ENCODE measurements at places on chromosomes 1 and 21.
A peak's percentile ranks its signal among the peaks of the same experiment; 100 is the strongest.

DNA sequence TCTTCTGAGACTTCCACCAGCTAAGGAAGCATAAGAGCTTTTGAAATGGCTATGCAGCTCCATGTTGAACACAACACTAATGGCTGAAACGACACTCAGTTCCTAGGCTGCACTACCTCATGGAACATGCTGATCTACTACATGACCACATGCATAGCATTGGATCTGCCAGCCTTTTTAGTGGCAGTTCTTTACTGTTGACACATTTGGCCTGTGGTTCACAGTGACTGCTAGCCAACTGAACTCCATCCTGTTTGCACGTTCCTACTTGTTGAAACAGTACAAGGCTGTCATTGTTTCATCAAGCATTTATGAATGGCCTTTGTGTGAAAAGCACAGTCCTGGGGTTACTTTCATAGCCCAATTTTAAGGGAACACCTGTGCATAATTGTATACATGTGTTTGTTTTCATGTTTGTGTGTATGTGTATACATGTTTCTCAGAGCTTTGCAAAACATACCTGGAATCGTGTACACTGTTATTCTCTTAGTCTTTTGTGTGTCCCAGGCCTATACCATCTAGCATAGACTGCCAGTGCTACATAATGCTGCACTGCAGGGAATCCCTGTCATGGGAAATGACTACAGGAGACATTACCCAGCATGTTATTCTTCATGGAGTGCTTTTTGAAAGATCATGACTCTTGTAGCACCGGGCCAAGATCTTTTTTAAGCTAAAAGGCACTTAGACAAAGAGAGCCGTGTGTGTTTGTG lies 179.6 kb upstream of the ESRRG start:
- DNase-seq = no peak

DNA sequence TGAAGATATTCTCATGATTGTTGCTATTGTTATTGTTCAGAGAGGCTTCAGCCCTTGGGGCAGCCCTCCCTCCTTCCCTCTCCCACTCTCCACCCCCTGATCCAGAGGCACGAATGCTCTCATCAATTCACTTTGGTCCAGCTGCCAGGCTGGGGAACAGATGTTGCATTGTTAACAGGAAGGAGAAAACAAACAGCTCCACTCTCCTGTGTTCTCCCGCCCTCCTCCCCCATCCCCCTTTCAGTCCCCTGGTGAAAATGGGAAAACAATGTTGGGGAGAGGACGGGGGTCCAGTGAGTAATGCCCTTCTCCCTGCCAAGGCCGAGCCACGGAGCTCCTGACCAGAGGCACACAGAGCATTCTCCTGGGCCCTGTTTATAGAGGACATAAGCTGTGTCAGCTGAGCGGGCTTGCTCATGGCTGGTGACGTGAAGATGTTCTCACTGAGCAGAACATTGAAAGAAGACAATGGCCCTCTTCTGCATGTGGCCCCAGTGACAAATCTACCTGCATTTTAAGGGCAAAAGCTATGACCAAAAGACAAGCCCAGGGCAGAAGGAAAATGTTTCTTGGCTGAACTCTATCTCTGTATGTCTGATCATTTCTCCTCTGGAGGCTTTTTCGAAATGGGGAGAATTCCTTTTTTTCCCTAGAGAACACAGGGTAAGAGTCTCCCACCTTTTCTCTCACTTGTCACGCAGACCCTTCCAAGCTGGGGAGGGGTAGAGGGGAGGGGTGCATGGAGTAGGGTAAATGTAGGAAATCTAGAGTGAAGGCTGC lies 111.7 kb downstream of the GLUL start:
- no peak for DNase-seq

- DNase-seq = no peak
Observed at GRCh38 chr21:34042735-34043134, 30.6 kb upstream of the MRPS6 start.

DNA sequence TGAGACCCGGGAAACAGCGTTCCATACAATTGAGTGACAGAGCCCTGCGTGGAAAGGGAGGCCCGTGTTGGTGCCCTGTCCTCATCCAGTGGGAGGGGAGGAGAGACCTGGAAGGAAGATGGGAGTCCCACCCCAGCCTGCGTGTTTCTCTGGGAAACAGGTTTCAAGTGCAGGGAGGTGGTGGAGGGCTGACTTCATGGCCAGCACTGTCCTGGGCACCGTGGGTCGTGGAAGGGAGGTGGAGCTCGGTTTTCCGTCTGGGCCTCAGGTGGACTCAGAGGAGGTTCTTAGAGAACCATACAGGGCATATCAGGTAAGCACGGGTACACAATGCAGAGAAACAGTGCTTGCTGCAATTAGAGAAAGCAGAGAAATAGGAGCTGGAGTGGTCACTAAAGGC lies 222.6 kb downstream of the CAMTA1 start:
- no peak for DNase-seq

- DNase-seq = no peak
Observed at GRCh38 chr1:18385239-18385790, 95.4 kb upstream of the KLHDC7A start.

DNA sequence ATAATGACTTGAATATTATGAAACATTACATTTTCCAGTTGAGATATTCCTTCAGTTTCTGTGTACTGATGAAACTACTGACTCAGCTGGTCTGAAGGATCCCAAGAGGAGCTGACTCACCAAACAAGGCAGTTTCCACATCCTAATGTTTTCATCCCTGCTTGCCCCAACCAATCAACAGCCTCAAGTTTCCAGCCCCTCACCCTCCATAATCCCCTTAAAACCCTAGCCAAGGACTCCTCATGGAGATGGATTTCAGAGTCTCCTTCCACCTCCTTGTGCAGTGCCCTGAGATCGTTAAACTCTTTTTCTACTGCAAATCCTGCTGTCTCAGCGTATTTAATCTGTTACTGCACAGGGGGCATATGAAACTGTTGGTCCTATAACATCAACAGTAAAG lies 83.1 kb upstream of the HAO2 start:
- no peak for DNase-seq

GRCh38 chr1:42381280-42381673 lies 685 bp downstream of the RIMKLA start:
- DNase-seq = no peak

DNA sequence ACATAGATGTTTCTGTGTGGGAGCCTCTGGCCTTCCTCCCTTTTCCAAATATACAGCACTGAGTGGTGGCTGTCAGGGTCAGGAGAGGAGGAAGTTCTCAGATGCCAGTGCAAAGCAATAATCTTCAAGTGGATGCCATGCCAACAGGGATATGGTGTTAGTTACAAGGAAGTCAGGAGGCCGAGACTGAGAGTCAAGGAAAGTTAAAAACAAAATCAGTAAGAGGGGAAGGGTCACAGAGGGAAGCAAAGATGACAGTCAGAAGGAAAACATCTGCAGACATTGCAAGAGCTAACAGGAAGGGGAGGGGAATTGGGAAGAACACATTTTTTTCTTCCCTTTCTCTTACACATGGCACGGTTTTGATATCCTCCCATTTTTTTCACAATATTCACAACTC lies 691.4 kb downstream of the ADGRL2 start:
- no peak for DNase-seq

GRCh38 chr1:46130606-46131005 lies 1.8 kb downstream of the PIK3R3 start:
- no peak for DNase-seq

DNA sequence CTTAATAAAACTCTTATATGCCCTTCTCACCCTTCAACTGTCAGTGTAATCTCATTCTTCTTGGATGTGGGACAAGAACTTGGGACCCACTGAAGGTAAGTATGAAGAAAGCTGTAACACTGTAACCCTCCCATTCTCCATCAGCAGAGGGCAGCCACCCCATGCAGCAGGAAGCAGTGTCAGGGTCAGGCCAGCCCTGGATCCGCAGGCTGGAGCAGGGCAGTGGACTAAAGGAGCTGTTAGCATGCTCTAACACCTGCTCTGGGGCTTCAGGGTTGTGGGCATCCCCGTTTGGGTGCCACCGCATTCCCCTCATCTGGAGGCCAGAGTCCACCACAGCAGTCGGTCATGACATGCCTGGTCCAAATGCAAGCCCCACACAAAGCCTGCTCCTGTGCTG lies 156.5 kb downstream of the HIVEP3 start:
- no peak for DNase-seq

DNA sequence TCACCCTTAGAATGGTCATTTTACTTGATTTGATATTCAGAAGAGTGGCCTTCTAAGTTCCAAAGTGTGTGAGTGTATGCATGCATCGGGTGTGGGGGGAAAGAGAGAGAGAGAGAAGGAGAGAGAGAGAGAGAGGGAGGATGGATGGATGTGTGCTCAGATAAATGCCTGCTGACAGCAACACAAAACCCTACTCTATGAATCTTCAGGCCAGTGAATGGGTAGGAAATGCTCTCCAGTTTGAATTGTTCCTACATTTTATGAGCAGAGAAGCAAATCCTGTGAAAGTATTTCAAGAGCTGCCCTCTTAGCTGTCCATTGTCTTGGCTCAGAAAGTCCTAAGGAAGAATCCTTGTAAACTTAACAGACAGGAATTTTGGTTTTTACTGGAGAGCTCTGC lies 7.4 kb downstream of the JAM2 start:
- no peak for DNase-seq

DNA sequence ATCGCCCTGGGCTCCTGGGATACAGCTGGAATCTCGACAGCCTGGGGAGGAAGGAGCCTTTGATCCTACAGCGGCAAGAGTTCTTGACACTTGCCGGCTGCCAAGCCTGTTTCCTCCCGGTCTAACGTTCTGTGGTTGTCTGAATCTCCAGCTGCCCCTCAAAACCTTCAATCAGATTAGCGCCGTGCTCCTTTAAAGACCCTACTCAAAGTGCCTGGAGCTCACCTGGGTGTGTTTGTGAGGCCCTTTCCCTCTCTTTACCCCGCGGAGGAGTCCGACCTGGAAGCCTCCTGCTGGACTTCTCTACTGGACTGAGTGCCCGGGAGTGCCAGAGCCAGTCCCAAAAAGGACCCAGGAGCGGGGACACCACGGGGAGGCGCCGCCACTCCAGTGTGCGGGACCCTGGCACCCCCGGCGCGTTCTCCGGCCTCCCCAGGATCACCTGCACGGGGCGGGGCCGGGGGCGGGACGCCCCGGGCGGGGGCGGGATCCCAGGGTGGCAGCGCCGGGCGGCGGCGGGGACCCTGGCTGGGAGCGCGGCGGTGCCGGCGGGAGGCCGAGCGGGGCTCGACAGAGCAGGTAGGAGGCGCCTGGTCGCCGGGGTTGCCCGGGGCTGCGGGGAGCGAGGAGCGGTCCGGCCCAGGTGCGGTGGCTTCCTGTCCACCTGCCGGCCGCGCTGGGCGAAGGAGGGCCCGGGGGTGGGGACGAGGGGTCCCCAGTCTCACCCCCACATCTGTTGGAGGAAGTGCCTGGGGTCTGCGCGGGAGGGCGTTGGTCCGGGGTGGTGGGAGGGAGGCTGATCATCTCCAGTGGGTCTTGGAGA lies at the start of gene NCMAP:
Gene NCMAP, plus strand, starts transcription at position 497 of the 823 bp plus-strand sequence. CDS start 39,344 bp downstream, outside the sequence.
- DNase-seq = no peak

GRCh38 chr1:206102292-206102936 lies 14.8 kb downstream of the AVPR1B start:
- DNase-seq = no peak

DNA sequence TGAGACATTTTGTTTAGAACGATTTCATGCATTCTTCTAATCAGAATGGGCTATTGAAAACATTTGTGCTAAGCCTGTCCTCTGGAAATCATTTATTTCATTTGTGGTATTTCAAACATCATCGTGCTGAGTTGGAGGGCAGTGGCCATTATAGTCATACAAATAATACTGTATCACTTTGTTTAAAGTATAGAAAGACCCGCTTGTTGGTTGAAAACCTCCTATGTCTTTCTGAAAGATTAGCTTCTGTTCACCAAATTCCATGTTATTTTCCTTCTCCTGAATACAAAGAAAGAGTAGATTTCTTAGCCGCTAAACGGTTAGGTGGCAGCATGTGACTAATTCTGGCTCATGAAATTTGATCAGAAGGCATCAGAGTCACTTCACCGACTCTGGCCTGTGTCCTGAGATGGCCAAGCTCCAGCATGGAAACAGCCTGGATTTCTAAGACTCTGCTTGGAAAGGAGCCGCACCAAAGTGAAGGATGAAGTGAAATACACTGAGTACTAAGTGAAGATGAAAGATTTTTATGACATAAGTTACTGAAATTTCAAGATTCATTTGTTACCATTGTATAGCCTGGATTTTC lies 355.1 kb downstream of the USP25 start:
- peak; percentile 4 for DNase-seq

GRCh38 chr1:157154940-157155514 lies 16.8 kb upstream of the ETV3 start:
- no peak for DNase-seq

Data from HTR-8/SVneo (cell line).